Inflammatory macrophage treated with lipopolysaccharide for 1 hour (primary cell): ENCODE measurements at places on chromosomes 4 and X.

DNA sequence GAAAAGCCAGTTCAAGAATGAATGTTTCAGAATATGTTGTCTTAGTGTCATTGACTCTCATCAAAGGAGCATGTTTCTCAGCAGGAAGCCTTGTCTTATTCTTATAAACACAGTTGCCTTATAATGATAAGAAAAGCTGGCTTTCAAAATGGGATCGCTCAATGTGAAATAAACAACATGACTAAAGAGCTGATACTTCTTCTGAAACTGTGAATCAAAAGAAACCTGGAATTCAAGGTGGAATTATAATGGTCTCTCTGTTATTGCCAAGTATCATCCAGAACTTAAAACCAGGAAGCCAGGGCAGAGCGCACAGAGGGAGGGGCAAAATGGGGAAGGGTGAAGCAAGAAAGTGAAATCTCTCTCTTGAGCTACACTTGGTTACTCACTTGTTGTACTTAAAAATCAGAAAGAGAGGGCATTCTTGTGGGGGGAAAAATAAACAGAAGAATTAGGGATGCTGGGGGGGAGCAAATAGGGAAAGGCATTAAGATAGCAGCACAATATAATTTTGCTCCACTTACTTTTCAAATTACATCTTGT lies 270.0 kb downstream of the MAPK10 start:
- DNase-seq: no peak

DNA sequence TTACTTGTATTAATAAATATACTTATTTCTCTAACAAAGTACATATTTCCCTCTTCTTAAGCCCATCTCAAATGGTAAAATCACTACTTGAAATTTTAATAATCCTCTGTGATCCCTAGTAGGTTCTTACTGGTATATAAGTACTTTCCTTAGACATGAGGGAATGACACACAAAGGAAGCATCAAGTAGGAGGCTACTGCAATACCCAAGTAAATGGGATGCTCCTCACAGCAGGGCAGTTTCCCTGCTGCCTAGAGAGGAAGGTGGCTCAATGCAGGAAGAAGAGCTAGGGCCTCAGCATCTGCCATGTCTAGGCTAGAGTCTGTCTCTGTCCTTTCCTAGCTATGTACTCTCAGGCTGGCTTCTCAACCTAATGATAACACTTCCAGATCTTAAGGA lies 122.1 kb upstream of the DIPK2B start:
- DNase-seq: no peak

- DNase-seq: no peak
Measured at GRCh38 chr4:177041356-177041755, 248.6 kb upstream of the VEGFC start.

DNA sequence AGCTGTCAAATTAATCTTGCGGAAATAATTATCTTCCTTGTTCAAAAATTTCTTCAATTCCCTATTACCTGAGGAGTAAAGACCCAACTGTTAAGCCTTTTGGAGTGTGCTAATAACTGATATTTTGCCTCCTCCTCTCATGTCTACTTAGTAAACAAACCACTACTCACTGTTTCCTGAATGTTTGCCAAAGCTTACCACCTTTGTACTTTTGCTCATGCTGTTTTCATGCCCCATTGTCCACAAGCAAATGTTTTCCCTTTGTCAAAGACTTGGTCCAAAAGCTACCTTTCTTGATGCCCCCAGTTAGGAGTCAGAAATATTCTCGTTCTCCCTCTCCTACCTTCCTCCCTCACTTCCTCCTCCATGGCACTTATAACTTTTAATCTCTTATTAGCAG lies 226.1 kb downstream of the ENOX2 start:
- DNase-seq: no peak

- DNase-seq: no peak
Measured at GRCh38 chr4:96835991-96836390, 996.1 kb downstream of the PDHA2 start.

DNA sequence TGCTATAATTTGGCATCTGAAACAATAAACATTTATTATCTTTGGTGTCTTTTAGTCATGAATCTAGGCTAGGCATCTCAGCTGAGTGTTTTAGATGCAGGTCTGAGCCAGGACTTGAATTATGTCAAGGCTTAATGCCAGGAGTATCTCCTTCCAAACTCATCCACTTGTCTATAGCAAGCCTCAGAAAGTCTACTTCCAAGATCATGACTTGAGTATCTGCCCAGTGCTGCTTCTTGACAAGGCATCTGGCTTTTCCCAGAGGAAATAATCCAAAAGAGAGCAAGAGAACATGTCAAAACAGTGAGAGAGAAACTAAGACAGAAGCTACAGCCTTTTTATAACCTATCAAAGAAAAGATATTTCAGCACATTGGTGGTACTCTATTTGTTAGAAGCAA lies 1052.1 kb upstream of the PCDH10 start:
- DNase-seq: no peak

GRCh38 chrX:131609480-131609879 lies 65.6 kb downstream of the OR13H1 start:
- DNase-seq: no peak

DNA sequence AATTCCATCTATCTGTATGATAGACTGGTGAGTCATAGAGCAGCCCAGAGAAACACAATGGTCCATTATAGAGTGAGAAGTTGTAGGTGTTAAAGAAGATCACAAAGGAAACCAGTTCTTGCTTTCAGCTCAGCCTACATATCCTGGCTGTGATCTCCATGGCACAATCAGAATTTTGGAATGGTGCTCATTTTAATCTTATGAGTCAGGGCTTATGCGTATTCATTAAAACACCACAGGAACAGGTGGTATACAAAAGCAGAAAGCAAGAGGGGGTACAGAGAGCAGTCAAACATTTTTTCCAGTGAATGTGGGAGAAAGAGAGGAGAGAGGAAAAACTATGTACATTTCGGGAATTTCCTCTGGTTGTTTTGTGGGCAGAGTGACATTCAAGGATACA lies 126.9 kb downstream of the MFAP3L start:
- DNase-seq: no peak

- DNase-seq: no peak
Measured at GRCh38 chrX:1874899-1875298, 260.0 kb downstream of the ASMT start.

GRCh38 chr4:46844325-46844917 lies 64.6 kb downstream of the COX7B2 start:
- DNase-seq: peak; percentile 15

- no peak for DNase-seq
Measured at GRCh38 chr4:57442831-57443291, 332.7 kb upstream of the IGFBP7 start.

- peak; percentile 5 for DNase-seq
Measured at GRCh38 chr4:87555773-87556619, 26.8 kb upstream of the SPARCL1 start.

GRCh38 chrX:150897421-150898320 lies 797 bp downstream of the CD99L2 start:
- DNase-seq: peak; percentile 2

- no peak for DNase-seq
Measured at GRCh38 chrX:68121371-68121770, 311.9 kb downstream of the OPHN1 start.

DNA sequence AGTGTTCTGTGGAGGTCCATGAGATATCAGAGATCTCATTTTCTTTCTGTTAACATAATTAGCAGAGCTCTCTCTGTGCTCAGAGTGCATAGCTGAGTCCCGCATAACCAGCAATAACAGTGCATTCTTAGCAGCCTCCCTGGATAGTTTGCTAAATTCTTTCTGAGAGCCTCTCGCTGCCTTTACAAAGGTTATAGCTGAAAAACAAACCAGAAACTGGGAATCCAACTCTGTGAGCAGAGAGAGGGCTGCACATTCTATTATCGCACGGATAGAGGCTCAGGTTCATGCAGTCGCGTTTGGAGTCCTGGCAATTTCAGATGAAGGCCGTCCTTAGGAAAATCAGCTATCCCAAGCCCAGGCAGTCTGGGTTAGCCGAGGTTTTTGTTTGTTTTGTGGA lies 1.2 kb downstream of the ENPP6 start:
- DNase-seq: no peak

DNA sequence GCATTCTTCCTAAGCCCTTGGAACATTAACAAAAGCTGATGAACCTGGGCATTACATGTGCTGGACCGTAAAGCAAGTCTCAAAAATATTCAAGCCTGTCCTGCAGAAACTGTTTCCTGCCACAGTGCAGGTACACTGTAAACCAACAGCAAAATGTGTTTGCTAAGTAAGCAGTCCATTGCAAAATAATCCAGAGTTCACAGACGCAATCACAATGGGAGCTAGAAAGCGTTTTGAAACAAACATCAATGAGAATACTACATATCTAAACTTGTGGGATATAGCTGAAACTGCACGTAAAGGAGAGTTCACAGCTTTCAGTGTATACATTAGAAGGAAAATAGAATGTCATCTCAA lies 61.6 kb downstream of the RGS12 start:
- DNase-seq: no peak

DNA sequence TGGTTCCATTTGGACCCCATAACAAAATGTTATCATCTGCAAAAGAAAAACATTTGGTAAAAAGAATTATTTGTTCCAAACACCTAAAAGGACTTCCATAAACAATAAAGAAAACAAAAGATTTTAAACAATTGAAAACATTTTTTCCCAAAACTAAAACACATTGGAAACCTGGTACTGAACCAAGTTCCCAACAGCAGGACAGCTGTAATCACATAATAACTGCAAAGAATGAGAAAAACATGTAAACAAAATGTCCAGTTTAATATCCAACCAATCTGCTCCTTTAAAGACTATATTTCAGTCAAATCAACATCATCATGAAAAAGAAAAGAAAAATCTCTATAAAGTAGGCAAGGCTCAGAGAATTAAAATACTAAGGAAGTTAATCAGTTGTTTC lies 36.3 kb downstream of the PRDM5 start:
- DNase-seq: no peak

DNA sequence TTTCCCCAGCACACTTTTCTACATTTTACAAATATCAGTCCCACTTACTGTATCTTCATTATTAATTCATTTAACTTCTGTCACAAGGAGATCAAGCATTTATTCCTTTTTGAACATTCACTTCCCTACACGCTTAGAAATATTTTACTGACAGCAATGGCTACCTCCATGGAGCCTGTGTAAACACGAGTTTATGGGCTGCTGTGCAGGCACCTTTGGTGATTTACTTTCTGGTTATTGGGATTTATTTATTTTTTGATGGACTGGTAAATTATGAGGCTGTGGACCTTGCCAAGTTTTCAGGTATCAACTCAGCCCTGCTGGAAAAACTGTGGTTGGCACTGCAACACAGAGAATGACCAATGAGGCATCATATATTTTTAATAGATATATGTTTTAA lies 45.4 kb upstream of the PAQR3 start:
- no peak for DNase-seq

DNA sequence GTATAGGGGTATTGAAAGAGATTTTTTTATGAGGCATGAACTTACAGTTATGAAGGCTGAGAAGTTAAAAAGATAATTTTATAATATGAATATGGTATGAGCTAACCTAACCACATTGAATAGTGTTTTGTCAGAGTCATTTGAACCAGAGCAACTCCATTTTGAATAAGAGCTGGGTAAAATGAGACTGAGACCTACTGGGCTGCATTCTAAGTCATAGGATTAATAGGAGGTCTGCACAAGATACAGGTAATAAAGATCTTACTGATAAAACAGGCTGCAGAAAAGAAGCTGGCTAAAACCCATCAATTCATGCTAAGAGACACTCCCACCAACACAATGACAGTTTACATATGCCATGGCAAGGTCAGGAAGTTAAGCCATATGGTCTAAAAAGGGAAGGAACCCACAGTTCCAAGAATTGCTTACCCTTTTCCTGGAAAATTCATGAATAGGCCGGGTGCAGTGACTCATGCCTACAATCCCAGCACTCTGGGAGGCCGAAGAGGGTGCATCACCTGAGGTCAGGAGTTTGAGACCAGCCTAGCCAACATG lies 209.2 kb downstream of the TECRL start:
- DNase-seq: no peak

GRCh38 chr4:16908377-16909021 lies 10.1 kb upstream of the LDB2 start:
- no peak for DNase-seq

- peak; percentile 73 for DNase-seq
Measured at GRCh38 chrX:154738011-154738738, 12.7 kb downstream of the GAB3 start.

DNA sequence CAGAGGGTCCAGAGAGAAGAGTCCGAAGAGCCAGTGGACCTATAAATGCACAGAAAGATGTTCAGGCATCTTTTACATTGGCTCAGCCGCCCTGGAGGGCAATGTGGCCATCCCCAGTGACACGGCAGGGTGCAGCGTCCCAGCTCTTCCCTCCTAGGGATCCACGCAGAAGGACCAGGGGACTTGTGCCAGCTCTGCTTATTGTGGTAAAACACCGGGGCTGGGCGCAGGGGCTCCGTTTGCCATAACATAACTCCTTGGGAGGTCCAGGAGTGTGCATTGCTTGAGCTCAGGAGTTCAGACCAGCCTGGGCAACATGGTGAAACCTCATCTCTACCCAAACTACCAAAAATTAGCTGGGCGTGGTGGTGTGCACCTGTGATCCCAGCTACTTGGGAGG lies 70.2 kb downstream of the CPZ start:
- DNase-seq: no peak

DNA sequence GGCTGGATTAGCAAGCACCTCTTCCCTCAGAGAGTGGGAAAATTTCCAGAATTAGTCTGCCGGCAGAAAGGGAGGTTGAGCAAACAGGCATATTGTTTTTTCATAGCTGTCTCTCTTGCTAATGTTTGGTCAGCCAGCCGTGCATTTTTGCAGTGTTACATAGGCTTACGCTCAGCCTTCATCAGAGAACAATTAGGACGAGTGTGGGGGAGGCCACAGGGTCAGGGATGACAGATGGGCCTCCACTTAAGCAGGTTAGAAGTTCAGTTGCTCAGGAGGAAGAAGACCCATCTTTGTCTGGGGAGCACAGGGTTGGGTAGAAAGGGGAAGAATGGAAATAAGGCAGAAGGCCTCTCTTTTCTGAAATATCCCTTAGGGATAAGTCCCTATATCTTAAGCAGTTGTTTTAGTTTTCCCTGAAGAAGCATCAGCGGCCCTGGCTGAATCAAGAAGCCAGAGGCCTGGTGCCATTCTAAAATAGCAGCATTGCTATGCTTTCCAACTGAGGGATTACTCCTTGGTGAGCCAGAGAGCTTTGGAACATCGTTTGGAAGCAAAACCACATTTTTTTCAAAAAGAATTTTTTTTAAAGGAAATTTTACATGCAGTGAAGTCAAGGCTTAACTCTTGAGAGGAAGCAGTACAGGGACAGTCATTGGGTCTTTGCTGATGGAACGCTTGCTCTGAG lies 118.8 kb downstream of the SMIM20 start:
- DNase-seq: no peak

DNA sequence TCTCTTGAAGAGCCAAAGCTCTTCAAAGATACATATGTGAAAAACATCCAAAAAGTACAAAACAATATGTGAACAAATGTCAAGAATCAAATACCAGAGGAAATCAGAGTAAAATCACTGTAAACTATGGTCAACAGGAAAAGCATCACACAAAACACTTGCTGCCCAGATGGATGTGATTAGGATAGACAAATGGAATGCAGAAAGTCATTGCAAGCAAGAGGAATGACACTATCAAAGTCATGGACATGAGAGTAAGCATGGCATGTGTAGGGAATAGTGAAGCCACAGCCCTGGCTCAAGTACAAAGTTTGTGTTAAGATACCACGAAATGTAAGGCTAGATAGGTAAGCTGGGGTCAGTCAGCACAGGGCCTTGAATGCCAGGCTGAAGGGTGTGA lies 37.7 kb downstream of the CLDN2 start:
- DNase-seq: no peak

- DNase-seq: no peak
Measured at GRCh38 chrX:131821945-131822622, 201.0 kb upstream of the STK26 start.

- DNase-seq: no peak
Measured at GRCh38 chr4:31995943-31996901, 1276.1 kb downstream of the PCDH7 start.
